ENCODE measurements at places on chromosomes 13 and 19. TPM values are rescaled to one million over a fixed set of nuclear protein-coding genes. Genes with fewer than 3 reads are reported as not detected.

The EEF2 gene
- 1,471 TPM for total RNA-seq

The ZNF570 gene
- total RNA-seq, result 2.5 TPM

The FAM216B gene
- total RNA-seq, result not detected

The KLK12 gene
- not detected for total RNA-seq

The SHISA2 gene
- not detected for total RNA-seq

The ODAD3 gene
- total RNA-seq, result 0.15 TPM

The ELANE gene
- not detected for total RNA-seq

The CILP2 gene
- 2.5 TPM for total RNA-seq

The CHST8 gene
- total RNA-seq, result not detected

The FGF22 gene
- not detected for total RNA-seq

The SLC7A9 gene
- 0.33 TPM for total RNA-seq

The UBE2L5 gene
- not detected for total RNA-seq

The LILRB5 gene
- not detected for total RNA-seq

The TSC22D1 gene
- total RNA-seq, result 76.2 TPM

The PROZ gene
- not detected for total RNA-seq

The VSTM1 gene
- total RNA-seq, result not detected

The GTPBP3 gene
- 48.8 TPM for total RNA-seq

The TNFSF9 gene
- 11.2 TPM for total RNA-seq

The GNA15 gene
- 16.3 TPM for total RNA-seq

The ABHD13 gene
- total RNA-seq, result 4.0 TPM

The RFXAP gene
- 5.6 TPM for total RNA-seq

The ZNF497 gene
- total RNA-seq, result 8.6 TPM

The CCDC194 gene
- total RNA-seq, result not detected

The MYO1F gene
- 1.3 TPM for total RNA-seq

The PIN1 gene
- total RNA-seq, result 74.1 TPM
